Natural killer cell treated with Interleukin-12 subunit alpha and Interleukin-12 subunit beta and Interleukin-15 and Interleukin-18, amount 100 ng/mL, for 72 hours (primary cell): ENCODE measurements at places on chromosomes 11 and 22. TPM values are rescaled to one million over a fixed set of nuclear protein-coding genes. Genes with fewer than 3 reads are reported as not detected.

Gene RAB3IL1
- total RNA-seq, result not detected

- no peaks in the 10 kb centered on the region for H3K27me3 ChIP-seq
- no peak overlapping the region for H3K27ac ChIP-seq
- no peak overlapping the region for H3K4me3 ChIP-seq
These were observed 8.6 kb upstream of the CD82 start for GRCh38 chr11:44556735-44557409.

- H3K36me3 ChIP-seq, result no peaks in the 10 kb centered on the region
- no peaks in the 10 kb centered on the region for H3K27me3 ChIP-seq
- no peak for DNase-seq
- H3K4me3 ChIP-seq, result no peak overlapping the region
- peaks cover 6% of the 10 kb centered on the region for H3K4me1 ChIP-seq
These were observed 29.5 kb upstream of the FCHSD2 start for GRCh38 chr11:73171436-73172161.

- no peak overlapping the region for H3K4me3 ChIP-seq
- H3K4me1 ChIP-seq, result no peaks in the 10 kb centered on the region
- H3K36me3 ChIP-seq, result no peaks in the 10 kb centered on the region
- DNase-seq, result peak; percentile 25
These were observed 34.0 kb downstream of the IFT27 start for GRCh38 chr22:36741968-36742367.

Gene ARHGAP8
- total RNA-seq, result 0.64 TPM

DNA sequence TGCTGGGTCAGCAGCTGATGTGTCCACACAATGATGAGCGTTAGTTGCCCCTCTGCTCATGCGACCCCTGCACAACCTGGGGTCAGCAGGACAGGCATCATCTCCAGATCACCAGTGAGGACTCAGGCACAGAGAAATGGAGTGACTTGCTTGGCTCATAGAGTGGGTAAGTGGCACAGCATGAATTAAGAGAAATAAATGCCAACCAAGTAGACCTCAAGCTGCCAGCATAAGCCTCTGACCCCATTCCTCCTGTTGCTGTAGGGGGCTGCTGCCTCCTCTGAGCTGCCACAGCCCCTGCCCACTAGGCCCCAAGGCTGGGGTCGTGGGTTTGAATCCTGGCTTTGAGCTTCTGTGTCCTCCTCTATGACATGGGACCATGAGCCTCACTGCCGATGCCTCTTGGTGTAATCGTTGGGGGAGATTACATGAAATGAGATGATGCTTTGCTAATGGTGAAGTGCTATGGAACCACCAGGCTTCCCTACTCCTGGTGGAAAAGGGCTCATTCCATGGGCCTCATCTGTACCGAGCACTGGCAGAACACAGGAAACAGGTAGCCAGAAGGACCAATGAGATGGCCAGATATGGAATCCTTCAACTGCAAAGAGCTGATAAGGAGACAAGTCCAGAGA is 33.6 kb downstream of the LRRC32 start:
- H3K4me3 ChIP-seq, result no peak overlapping the region
- no peaks in the 10 kb centered on the region for H3K36me3 ChIP-seq
- H3K27me3 ChIP-seq, result peaks cover 41% of the 10 kb centered on the region
- no peak overlapping the region for H3K27ac ChIP-seq
- peaks cover 5% of the 10 kb centered on the region for H3K4me1 ChIP-seq
- no peak for DNase-seq

GRCh38 chr11:100681064-100681502 is 6.0 kb upstream of the ARHGAP42 start:
- H3K4me3 ChIP-seq, result no peak overlapping the region
- H3K27ac ChIP-seq, result peak overlapping the region; percentile 61
- peaks cover 21% of the 10 kb centered on the region for H3K4me1 ChIP-seq
- no peak for DNase-seq
- no peaks in the 10 kb centered on the region for H3K36me3 ChIP-seq

DNA sequence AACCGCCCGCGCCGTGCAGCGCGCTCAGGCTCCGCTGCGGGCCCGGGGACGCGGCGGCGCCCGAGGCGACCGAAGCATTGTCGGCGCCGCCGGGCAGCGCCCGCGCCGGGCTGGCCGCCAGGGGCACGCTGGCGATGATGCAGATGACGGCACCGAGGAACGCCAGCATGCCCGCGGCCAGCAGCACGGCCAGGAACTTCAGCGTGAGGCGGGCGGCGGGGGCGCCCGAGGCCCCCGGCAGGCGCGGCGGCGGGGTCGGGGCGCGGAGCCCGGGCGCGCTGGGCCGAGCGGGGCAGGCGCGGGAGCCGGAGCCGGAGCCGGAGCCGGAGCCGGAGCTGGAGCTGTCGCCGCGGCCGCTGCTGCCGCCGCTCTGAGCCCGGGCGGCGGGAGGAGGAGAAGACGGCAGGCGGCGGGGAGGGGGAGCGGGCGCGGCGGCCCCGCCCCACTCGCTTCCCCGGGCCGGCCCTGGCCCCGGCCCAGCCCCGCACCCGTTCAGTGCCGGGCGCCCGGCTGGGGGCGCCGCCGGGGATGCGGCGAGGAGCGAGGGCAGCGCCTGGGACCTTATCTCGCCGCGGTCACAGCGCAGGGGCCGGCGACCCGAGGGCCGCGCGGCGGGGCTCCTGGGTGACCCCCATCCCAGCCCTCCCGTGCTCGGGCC is at the start of gene NPTXR:
NPTXR (minus strand) TSS at position 372 of the 658 bp plus-strand sequence.
- H3K36me3 ChIP-seq, result no peaks in the 10 kb centered on the region
- H3K4me1 ChIP-seq, result no peaks in the 10 kb centered on the region
- DNase-seq, result no peak
- peak within 1 kb of the TSS; percentile 63 for H3K27ac ChIP-seq
- H3K4me3 ChIP-seq, result peak within 1 kb of the TSS; percentile 80
- H3K27me3 ChIP-seq, result peaks cover 27% of the 10 kb centered on the region

DNA sequence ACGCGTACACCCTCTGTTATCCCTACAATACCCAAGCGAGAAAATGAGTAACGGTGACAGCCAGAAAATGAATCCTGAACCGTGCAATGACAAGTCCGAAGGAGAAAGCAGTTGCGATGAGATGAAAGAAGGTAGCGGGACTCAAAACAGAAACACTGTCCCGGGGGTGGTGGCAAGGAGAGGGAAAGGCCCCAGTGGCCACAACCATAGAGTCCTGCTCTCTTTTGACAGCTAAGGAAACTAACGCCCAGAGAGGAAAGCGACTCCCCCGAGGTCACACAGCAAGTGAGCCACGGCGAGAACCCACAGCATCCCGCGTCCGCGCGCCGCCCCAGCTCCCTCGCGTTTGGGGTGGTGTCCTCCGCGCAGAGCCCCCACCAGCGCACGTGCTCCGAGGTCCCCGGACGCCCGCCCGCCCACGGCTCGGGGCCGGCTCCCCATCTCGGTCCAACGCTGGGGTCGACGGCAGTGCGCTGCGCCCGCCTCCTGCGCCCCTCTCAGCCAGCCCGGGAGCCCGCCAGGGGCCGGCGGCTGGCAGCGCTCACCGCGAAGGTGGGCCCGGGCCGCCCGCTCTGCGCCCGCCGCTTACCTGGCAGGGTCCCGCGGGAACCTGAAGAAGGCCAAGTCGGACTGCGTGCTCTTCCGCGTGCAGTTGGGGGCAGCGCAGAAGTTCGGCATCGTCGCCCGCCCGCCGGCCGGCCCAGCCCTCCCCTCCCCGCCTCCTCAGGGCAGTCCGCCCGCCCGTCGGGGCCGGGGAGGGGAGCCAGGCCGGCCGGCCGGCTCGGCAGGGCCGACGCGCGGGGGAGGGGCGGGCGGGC is 564 bp downstream of the THAP12 start:
- no peaks in the 10 kb centered on the region for H3K27me3 ChIP-seq
- peaks cover 59% of the 10 kb centered on the region for H3K4me1 ChIP-seq
- peak; percentile 86 for DNase-seq
- H3K27ac ChIP-seq, result peak overlapping the region; percentile 90
- H3K36me3 ChIP-seq, result peaks cover 1% of the 10 kb centered on the region

Gene SCN3B
- not detected for total RNA-seq

- H3K4me1 ChIP-seq, result no peaks in the 10 kb centered on the region
- H3K4me3 ChIP-seq, result no peak overlapping the region
- DNase-seq, result no peak
These were observed 10.0 kb downstream of the BCL2L13 start for GRCh38 chr22:17648569-17648968.

GRCh38 chr22:30392661-30393321 is 4.0 kb upstream of the SEC14L2 start:
- H3K4me1 ChIP-seq, result peaks cover 9% of the 10 kb centered on the region
- no peaks in the 10 kb centered on the region for H3K36me3 ChIP-seq
- peaks cover 4% of the 10 kb centered on the region for H3K27me3 ChIP-seq
- no peak for DNase-seq

Gene RTN4RL2
- not detected for total RNA-seq

DNA sequence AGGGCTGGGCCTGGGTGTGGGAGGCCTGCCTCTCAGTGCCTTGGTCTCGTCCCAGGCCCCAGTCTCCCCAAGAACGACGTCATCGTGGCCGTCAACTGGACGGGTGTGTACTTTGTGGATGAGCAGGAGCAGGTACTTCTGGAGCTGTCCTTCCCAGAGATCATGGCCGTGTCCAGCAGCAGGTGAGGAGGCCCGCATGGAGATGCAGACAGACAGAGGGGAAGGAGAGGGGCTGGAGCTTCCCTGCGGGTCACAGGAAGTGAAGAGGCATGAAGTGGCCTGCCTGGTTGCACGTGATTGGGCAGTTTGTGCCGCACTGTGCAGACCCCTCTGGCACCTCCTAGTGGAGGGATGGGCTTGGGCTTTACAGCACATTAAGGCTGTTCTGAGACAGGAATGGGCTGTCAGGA is 70.4 kb downstream of the MYO7A start:
- H3K36me3 ChIP-seq, result no peaks in the 10 kb centered on the region
- no peaks in the 10 kb centered on the region for H3K4me1 ChIP-seq
- no peak for DNase-seq
- no peak overlapping the region for H3K27ac ChIP-seq

DNA sequence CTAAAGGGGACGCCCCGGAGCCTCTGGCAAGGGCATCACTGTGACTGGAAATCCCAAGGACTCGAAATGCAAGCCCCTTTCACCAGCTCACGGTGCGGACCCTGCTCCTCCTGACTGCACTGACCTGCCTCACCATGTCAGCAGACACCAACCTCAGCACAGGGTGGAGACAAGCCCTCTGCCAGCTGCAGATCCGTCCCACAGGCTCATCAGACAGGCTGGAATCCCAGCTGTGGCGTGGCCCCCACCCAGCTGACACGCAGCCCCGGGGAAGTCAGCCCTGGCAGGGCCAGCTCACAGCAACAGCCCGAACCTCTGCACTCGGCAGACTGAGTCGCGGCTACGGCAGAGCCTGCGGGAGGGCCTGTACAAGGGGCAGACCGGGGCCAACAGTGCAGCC is 36.8 kb downstream of the BRD1 start:
- H3K27ac ChIP-seq, result peak overlapping the region; percentile 91
- H3K36me3 ChIP-seq, result peaks cover 9% of the 10 kb centered on the region
- no peak for DNase-seq
- no peaks in the 10 kb centered on the region for H3K27me3 ChIP-seq
- H3K4me3 ChIP-seq, result no peak overlapping the region

Gene NXPE1
- not detected for total RNA-seq

Gene C1QTNF4
- not detected for total RNA-seq

Gene SNX15
- 14.1 TPM for total RNA-seq

GRCh38 chr11:9030601-9031000 is 26.8 kb upstream of the NRIP3 start:
- H3K4me3 ChIP-seq, result no peak overlapping the region
- no peaks in the 10 kb centered on the region for H3K4me1 ChIP-seq
- no peak for DNase-seq
- H3K27me3 ChIP-seq, result peaks cover 9% of the 10 kb centered on the region

DNA sequence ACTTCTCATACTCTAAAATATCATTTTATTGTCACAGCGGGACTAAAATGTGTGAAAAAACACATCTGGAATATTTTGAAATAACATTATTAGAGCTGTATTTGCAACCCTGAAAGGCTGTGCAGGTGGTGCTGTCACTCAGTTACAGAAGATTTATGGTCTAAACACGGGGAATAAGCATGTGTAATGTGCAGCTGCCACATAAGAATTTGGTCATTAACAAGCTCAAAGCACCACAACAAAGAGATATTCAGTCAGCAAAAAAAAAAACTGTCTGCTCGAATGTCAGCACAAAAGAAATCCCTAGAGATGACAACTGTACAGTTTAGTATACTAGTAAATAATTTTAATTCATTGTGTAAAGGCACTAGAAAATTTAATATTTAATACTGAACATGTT is 31.3 kb downstream of the TMEM123 start:
- peaks cover 38% of the 10 kb centered on the region for H3K4me1 ChIP-seq
- no peak overlapping the region for H3K4me3 ChIP-seq
- peaks cover 13% of the 10 kb centered on the region for H3K36me3 ChIP-seq
- DNase-seq, result no peak

DNA sequence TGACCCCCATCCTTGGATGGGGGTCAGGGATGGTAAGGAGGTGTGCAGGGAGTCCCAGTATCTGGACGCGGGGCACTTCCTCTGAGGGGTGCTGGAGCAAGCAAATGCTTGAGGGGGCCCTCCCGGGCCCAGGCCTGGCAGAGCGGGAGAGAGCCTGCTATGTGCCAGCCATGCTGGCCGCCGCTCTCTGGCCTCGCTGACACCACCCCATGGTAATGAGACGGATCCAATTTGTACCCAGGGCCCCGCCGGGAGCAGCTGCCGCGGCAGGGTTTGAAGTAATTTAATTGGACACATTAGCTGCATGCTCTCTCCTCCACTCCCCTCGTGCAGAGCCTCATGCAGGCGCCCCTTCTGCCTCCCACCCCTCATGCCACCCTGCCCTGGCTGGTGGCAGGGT is 6.3 kb downstream of the SYT7 start:
- H3K27me3 ChIP-seq, result peaks cover 19% of the 10 kb centered on the region
- no peak for DNase-seq
- no peak overlapping the region for H3K27ac ChIP-seq
- H3K4me3 ChIP-seq, result no peak overlapping the region
- H3K4me1 ChIP-seq, result peaks cover 3% of the 10 kb centered on the region

- peaks cover 19% of the 10 kb centered on the region for H3K36me3 ChIP-seq
- DNase-seq, result no peak
- H3K4me3 ChIP-seq, result no peak overlapping the region
- H3K4me1 ChIP-seq, result no peaks in the 10 kb centered on the region
These were observed 43.7 kb downstream of the KMT5B start for GRCh38 chr11:68169442-68169841.

DNA sequence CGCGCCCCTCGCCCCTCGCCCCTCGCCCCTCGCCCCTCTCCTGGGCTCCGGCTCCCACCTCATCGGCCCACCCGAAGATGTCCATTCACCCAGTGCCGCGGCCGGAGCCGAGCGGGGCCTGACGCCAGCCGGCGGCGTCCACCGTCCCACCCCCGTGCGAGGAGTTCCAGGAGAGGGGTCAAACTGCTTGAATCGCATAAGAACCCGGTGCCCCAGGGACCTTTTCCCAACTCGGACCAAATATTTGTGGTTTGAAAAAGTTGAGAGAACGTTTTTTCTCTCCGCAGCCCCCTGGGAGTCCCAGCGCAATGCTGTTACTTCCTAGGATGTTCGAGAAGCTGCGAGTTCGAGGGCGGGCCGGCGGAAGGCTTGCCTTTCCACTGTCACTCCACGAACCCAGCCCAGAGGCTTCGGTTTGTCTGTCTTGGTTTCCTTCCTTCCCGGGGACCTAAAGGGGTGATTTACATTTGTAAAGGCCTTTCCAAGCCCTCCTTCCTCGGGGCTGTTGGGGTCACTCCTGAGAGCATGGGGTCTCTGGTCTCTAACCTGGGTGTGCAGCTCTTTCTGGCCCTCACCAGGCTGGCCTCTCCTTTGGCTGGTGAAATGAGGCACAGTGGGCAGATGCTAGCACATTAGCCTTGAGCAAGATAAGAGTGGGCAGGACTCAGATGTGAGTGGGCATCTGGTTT is 38.0 kb downstream of the ETS1 start:
- peak overlapping the region; percentile 55 for H3K4me3 ChIP-seq
- H3K27me3 ChIP-seq, result peaks cover 1% of the 10 kb centered on the region
- no peaks in the 10 kb centered on the region for H3K36me3 ChIP-seq
- no peak for DNase-seq
- peaks cover 85% of the 10 kb centered on the region for H3K4me1 ChIP-seq

- no peaks in the 10 kb centered on the region for H3K36me3 ChIP-seq
- no peak overlapping the region for H3K27ac ChIP-seq
- peaks cover 10% of the 10 kb centered on the region for H3K4me1 ChIP-seq
- no peak overlapping the region for H3K4me3 ChIP-seq
These were observed 3.2 kb upstream of the MRPL23 start for GRCh38 chr11:1943977-1944376.
